SK-MEL-5 (cell line): ENCODE measurements at places on chromosomes 13 and 19. TPM values are rescaled to one million over a fixed set of nuclear protein-coding genes. Genes with fewer than 3 reads are reported as not detected.

- DNase-seq: no peak
Measured at GRCh38 chr13:48741377-48741776, 87.6 kb downstream of the CYSLTR2 start.

- no peak for DNase-seq
Measured at GRCh38 chr13:46367617-46368327, 19.3 kb downstream of the RUBCNL start.

- DNase-seq: no peak
Measured at GRCh38 chr13:98207416-98207815, 30.3 kb upstream of the RNF113B start.

The CDX2 gene
- 2.5 and 4.4 TPM in 2 replicates for total RNA-seq

- no peak for DNase-seq
Measured at GRCh38 chr13:23724196-23724970, 154.2 kb downstream of the TNFRSF19 start.

GRCh38 chr13:93173654-93174053 lies 53.0 kb upstream of the GPC6 start:
- no peak for DNase-seq

The FGF9 gene
- 0.03 TPM in 1 of 2 replicates, not detected in the other for total RNA-seq

- no peak for DNase-seq
Measured at GRCh38 chr19:7658219-7658686, 10.6 kb upstream of the RETN start.

- no peak for DNase-seq
Measured at GRCh38 chr13:103517066-103517767, 451.0 kb upstream of the SLC10A2 start.

- DNase-seq: no peak
Measured at GRCh38 chr13:28568286-28568685, 73.4 kb upstream of the FLT1 start.

DNA sequence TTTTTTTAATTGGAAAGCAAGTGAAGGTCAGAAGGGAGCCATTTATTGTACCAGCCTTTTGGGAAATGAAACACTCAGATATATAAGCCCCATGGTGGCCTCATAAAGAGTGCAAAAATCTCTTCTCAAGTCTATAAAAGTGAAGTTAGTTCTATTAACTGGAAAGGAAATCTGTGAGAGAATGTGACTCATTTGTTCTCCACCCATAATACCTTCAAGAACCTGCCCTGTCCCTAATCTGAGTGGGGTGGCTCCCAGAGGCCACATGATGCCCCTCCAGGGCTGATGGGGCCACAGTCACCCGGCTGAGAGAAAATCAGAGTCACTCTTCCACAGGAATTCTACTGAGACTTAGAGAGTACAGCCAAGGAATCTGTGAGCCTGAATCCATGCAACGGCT lies 65.8 kb upstream of the SERP2 start:
- no peak for DNase-seq

DNA sequence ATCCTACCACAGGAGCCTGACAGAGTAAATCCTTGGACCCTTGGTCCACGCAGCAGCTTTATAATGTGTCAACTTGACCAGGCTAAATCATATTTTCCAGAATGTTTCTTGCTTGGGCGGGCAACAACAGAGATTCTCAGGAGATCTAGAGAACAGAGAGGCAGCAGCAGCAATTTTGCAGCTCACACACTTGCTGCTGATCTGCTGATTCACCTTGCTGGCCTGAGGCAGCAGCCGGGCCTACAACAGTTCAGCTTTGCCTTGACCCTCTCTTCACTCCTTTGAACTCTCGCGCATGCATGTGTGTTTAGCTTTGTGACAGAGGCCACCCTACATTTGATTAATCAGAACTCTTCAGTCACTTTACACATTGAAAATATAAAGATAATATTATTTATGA lies 159.3 kb downstream of the UGGT2 start:
- DNase-seq: no peak

- DNase-seq: peak; percentile 39
Measured at GRCh38 chr19:18208098-18208951, 4.5 kb upstream of the RAB3A start.

- no peak for DNase-seq
Measured at GRCh38 chr19:51108805-51109146, 567 bp upstream of the CTU1 start.

The APOC4 gene
- not detected in 2 replicates for total RNA-seq

GRCh38 chr13:112813552-112813951 lies 123.7 kb downstream of the ATP11A start:
- DNase-seq: no peak

GRCh38 chr13:47521890-47522487 lies 479.1 kb downstream of the SUCLA2 start:
- DNase-seq: no peak

GRCh38 chr19:28686756-28687155 lies 526.2 kb downstream of the UQCRFS1 start:
- no peak for DNase-seq

The PRR20B gene
- not detected in 2 replicates for total RNA-seq

GRCh38 chr13:91347996-91348905 lies 764 bp downstream of the MIR17HG start:
- DNase-seq: peak; percentile 30
